A549 treated with RU486 at 1 μM for 4 hours (cell line): ENCODE measurements at places on chromosomes 1 and 21. TPM values are rescaled to one million over a fixed set of nuclear protein-coding genes. Genes with fewer than 3 reads are reported as not detected.

The NUP210L gene
- not detected in 5 replicates for total RNA-seq

The ADAR gene
- total RNA-seq = 66.7 to 78.3 TPM (median 77.1 TPM) in 5 replicates

The OSCP1 gene
- total RNA-seq = 5.5 to 7.0 TPM (median 6.1 TPM) in 5 replicates

The CYYR1 gene
- total RNA-seq = not detected in 5 replicates

The RAB3B gene
- total RNA-seq = 5.5 to 10.8 TPM (median 7.2 TPM) in 5 replicates
